ENCODE measurements at places on chromosomes 7 and 10.
A peak's percentile ranks its signal among the peaks of the same experiment; 100 is the strongest.

DNA sequence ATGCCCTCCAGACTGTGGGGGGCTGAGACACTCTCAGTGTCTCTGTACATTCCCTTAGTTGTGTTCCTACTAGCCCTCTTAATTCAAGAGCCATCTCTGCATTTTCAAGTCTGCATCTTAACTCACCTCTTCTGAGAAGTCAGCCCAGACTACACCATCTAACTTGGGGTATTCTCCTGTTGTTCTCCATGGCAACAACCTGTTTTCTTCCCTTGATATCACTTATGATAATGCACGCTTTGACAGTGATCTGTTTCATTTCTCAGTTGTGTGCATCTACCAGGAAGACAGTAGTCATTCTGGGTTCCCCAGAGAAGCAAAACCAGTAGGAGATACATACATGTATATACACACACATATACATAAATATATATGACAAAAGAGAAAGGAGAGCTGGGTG lies 707.3 kb upstream of the IGFBP3 start:
- H3K27me3 ChIP-seq: no peaks in the 10 kb centered on the region
- no peak overlapping the region for H3K4me3 ChIP-seq
- H3K36me3 ChIP-seq: no peaks in the 10 kb centered on the region
- H3K27ac ChIP-seq: no peak overlapping the region

- H3K27ac ChIP-seq: no peak overlapping the region
- peaks cover 4% of the 10 kb centered on the region for H3K4me1 ChIP-seq
- peaks cover 14% of the 10 kb centered on the region for H3K27me3 ChIP-seq
- DNase-seq: no peak
- no peak overlapping the region for H3K4me3 ChIP-seq
- H3K36me3 ChIP-seq: no peaks in the 10 kb centered on the region
Measured at GRCh38 chr7:159115601-159116501, 28.8 kb downstream of the VIPR2 start.

- no peak overlapping the region for H3K4me3 ChIP-seq
- H3K27me3 ChIP-seq: peaks cover 4% of the 10 kb centered on the region
- no peaks in the 10 kb centered on the region for H3K36me3 ChIP-seq
- no peak overlapping the region for H3K27ac ChIP-seq
Measured at GRCh38 chr10:122102146-122102868, 113.3 kb downstream of the TACC2 start.

DNA sequence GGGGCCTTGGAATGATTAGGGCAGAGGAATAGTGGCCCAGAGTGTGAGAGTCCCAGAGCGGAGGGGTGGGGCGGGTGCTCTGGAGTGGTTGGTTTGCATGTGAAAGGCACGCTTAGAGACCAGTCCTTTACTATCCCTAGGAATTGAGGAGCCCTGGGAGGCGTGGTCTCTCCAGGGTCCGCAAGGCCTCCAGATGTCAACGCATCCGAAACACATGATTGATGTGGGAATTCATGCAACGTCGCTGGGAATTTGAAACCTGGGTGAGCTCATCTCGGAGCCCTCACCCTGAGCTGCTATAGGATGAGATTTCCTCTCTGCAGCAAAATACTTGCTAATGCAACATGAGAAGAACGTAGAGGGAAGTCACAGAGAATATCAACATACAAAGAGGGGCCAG lies 51.2 kb downstream of the NPTX2 start:
- no peak overlapping the region for H3K27ac ChIP-seq
- DNase-seq: no peak
- no peaks in the 10 kb centered on the region for H3K27me3 ChIP-seq
- no peak overlapping the region for H3K4me3 ChIP-seq

- H3K27me3 ChIP-seq: no peaks in the 10 kb centered on the region
- no peaks in the 10 kb centered on the region for H3K36me3 ChIP-seq
- H3K27ac ChIP-seq: no peak overlapping the region
- H3K4me1 ChIP-seq: no peaks in the 10 kb centered on the region
- no peak for DNase-seq
Measured at GRCh38 chr10:121048749-121049148, 197.6 kb downstream of the WDR11 start.

DNA sequence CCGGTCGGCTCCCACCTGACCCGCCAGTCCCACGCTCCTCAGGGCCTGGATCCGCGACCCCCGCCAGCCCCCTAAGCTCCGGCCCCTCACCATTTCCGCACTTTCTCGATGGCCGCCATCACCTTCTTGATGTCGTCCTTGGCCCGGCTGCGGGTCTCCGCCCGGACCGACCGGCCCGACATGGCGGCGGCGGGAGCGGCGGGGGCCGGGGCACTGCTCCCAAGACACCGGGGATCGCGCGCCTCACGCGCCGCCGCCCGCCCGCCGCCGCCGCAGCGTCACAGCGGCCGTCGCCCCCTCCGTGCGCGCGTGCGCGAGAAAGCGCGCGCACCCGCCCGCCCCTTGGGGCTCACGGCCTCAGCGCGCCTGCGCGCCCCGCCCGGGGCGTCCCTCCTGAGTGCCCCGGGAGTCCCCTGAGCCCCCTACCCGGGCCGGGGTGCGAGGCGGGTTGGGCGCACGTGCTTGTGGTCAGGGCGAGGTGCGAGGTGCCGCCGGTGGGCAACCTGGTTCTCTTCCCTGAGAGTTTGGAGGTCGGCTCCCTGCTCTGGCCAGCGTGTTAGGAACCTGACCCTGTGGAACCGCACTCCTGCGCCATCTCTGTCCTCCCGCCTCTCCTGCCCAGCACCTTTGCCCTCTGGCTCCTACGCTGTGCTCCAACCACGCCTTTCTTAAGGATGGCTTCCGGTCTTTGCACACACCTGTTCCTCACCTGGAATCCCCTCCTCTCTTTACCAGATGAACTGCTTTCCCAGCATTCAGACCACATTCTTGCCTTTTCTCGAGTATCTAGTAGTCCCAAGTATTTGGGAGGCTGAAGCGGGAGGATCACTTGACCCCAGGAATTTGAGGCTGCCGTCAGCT lies at the start of gene BCL7B:
TSS of gene BCL7B (minus strand) at position 294 of the 861 bp plus-strand sequence. CDS start at position 182, 112 bp downstream.
- peaks cover 34% of the 10 kb centered on the region for H3K4me1 ChIP-seq
- peaks cover 4% of the 10 kb centered on the region for H3K36me3 ChIP-seq
- H3K27me3 ChIP-seq: peaks cover 2% of the 10 kb centered on the region
- H3K4me3 ChIP-seq: peak within 1 kb of the TSS; percentile 79

DNA sequence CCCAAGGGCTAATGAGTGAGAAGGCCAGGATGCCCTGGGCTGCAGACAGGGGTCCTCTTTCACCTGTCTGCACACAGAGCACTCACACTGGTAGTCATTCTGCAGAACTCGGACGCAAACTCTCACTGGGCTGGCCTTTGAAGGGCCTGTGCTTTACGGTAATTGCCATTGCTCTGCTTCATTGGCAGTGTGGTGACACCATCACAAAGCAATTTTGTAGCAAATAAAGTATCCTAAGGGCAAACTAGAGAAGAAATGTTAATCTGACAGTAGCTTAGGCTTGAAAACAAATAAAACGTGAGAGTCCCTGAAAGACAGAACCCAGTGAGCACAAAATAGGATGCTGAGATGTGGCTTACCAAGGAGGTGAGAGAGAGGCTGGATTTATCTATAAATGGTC lies 30.6 kb upstream of the FIGNL1 start:
- no peak overlapping the region for H3K4me3 ChIP-seq
- H3K36me3 ChIP-seq: no peaks in the 10 kb centered on the region
- H3K27me3 ChIP-seq: no peaks in the 10 kb centered on the region
- H3K27ac ChIP-seq: no peak overlapping the region
- no peaks in the 10 kb centered on the region for H3K4me1 ChIP-seq

DNA sequence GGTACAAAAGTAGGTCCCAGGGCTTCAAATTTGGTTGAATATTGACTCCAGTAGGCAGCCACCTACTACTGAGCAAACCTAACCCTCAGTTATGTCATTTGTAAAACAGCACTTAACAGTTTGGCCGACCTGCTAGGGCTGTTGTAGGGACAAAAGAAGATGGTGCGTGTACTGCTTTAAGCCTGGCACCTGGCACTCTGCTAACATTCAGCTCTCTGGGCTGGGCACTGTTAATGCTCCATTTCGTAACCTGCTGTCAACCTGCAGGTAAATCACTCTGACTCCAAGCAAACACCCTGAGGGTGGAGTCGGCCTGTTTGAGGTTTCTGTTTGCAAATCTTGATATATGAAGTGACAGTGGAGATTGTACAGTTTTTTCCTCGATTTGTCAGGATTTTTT lies 7.2 kb downstream of the ZKSCAN1 start:
- peaks cover 58% of the 10 kb centered on the region for H3K4me1 ChIP-seq
- no peak overlapping the region for H3K4me3 ChIP-seq
- no peaks in the 10 kb centered on the region for H3K27me3 ChIP-seq
- DNase-seq: no peak
- peaks cover 40% of the 10 kb centered on the region for H3K36me3 ChIP-seq

DNA sequence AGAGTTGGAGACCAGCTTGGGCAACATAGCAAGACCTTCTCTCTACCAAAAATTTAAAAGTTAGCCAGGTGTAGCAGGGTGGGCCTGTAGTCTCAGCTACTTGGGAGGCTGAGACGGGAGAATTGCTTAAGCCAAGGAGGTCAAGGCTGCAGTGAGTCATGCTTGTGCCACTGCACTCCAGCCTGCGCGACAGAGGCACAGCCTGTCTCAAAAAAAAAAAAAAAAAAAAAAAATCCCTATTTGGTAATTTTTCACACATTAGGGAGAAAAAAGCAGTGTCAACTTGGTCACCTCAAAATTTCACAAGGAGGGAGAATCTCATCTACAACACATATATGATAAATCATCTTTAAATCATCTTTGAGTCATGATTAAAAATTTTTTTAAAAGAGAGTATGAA lies 6.4 kb upstream of the ZNF398 start:
- no peaks in the 10 kb centered on the region for H3K36me3 ChIP-seq
- peaks cover 11% of the 10 kb centered on the region for H3K4me1 ChIP-seq
- DNase-seq: no peak

DNA sequence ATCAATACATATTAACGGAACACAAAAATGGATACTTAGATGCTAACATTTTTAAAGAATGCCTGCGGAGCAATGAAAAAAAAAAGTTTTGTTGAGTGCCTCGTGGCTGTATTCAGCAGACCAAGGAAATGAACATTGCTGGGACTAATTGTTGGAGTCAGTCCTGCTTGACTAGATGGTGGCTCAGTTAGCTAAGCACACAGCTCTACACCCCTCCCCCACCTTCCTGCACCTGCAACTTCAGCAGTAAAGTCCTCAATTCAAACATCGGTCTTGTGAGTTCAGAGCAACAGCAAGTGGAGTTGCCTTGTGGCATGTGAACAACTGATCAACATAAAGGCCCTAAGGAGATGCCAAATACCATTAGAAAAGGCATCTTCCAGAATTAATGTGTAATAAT lies 326.0 kb upstream of the NPSR1 start:
- H3K36me3 ChIP-seq: no peaks in the 10 kb centered on the region
- H3K4me3 ChIP-seq: no peak overlapping the region
- DNase-seq: no peak
- no peaks in the 10 kb centered on the region for H3K4me1 ChIP-seq
- no peak overlapping the region for H3K27ac ChIP-seq

DNA sequence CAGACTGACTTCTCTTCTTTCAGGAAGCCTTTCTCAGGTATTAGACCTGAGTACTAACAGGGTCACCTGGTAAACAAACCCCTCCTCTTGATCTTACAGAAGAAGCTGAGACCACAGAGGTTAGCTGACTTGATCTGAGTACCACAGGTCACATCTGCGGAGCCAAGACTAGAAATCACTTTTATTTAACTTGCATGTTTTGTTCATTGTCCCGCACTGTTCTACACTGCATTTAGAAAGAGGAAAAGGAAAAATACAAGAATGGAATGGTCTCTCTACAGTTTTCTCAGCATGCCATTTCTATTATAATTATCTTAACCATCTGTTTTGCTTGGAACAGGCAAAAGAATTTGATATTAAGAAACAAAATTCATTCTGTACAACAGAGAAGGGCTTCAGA lies 245.6 kb upstream of the ETV1 start:
- no peaks in the 10 kb centered on the region for H3K27me3 ChIP-seq
- no peak for DNase-seq
- no peaks in the 10 kb centered on the region for H3K36me3 ChIP-seq
- H3K4me3 ChIP-seq: no peak overlapping the region

Measured in activated CD4-positive, alpha-beta memory T cell treated with anti-CD3 and anti-CD28 coated beads for 36 hours (primary cell).